Pericardium fibroblast (primary cell): ENCODE measurements at places on chromosomes 12 and 14. TPM values are rescaled to one million over a fixed set of nuclear protein-coding genes. Genes with fewer than 3 reads are reported as not detected.

The RDH12 gene
- total RNA-seq = not detected in 2 replicates

The AQP2 gene
- total RNA-seq = not detected in 2 replicates

The TRMT5 gene
- 6.3 and 6.4 TPM in 2 replicates for total RNA-seq

The CLEC14A gene
- total RNA-seq = 2.6 and 9.9 TPM in 2 replicates

The SRSF9 gene
- total RNA-seq = 56.5 and 77.6 TPM in 2 replicates

The CATSPERB gene
- not detected in 2 replicates for total RNA-seq

The KCNK10 gene
- total RNA-seq = not detected in 2 replicates

The RASSF8 gene
- 31.2 and 42.3 TPM in 2 replicates for total RNA-seq

The RNASE4 gene
- total RNA-seq = 56.5 and 57.9 TPM in 2 replicates
